ENCODE measurements at places on chromosomes 6 and 20.

GRCh38 chr6:126176282-126176681, 163.6 kb upstream of the CENPW start:
- no peak for DNase-seq

GRCh38 chr20:49727478-49727877, 13.8 kb upstream of the B4GALT5 start:
- DNase-seq = no peak

- DNase-seq = peak; percentile 74
Observed at GRCh38 chr20:25623225-25623735, 534 bp downstream of the NANP start.

- DNase-seq = no peak
Observed at GRCh38 chr20:16412906-16413305, 160.3 kb downstream of the KIF16B start.

DNA sequence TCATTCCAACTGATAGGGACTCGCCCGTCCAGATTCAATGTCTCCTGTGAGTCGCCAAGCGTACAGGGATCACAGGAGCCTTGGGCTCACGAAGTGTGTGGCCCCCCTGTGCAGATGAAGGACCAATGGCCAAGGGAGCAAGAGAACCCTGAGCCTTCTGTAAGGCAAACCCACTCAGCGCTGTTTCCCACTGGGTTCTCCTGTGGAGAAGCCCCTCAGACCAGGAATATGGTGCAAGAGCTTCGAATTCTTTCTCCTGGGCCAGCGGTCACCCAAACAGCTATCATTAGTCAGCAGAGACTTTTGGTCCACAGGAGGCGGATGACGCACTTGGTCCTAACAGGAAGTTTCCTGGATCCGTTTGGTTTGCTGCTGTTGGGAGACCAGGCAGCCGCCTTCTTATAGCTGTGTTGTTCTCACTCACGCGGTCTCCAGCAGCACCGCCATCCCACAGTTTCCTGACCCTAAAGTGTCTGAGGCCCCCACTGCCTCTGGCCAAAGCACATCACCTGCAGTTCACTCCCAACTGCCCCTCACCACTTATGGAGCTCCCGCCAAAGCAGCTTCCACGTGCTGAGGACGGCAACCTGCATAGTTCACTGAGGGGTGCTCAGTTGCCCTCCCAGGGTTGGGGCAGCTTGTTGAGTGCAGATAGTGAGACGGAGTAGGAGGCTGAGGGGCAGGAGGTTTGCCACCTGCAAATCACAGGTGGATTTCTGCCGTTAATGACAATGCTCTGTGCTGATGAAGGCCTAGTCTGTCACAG, 268.6 kb downstream of the ERMARD start:
- DNase-seq = peak; percentile 50

DNA sequence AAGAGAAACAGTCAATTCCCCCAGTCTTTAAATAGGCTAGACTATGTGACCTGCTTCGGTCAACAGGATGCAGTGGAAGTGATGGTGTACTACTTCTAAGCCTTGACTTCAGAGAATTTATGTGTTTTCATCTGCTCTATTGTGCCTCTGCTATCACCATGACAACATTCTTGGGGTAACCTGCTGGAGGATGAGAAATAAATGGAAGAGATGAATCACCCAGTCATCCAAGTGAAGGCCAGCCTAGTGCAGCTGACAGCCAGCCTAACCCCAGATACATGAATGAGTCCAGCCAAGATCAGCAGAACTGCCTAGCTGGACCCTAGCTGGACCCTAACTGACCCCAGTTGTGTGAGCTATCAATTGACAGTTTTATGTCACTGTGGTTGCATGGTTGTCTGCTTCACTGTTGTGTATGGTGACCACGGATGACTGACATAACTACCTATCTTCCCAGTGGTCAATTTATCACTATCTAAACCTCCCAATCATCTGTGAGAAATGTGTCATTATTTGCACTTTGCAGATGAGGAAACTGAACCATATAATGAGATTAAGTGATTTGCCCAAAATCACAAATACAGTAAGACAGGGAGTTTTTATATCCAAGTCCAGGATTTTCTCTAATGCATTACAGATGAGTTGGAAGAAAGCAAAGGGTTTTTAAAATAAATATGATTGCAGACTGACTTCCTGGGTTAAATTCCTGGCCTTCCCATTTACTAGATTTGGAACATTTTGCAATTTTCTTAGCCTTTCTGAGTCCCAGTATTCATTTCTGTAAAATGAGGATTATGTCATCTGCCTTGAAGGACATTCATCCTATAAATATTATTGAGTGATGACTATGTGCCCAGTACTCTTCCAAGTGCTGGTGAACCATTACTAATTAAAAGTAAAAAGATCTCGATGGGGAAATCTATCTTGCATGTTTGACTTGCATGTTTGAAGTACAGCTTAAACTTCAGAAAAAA, 136.4 kb upstream of the PLCB4 start:
- DNase-seq = no peak

- no peak for DNase-seq
Observed at GRCh38 chr20:53059848-53060247, 87.7 kb downstream of the TSHZ2 start.

- no peak for DNase-seq
Observed at GRCh38 chr6:3357678-3358077, 98.9 kb downstream of the PSMG4 start.

- DNase-seq = no peak
Observed at GRCh38 chr20:58875541-58876134, 23.1 kb downstream of the GNAS start.

- DNase-seq = no peak
Observed at GRCh38 chr6:133244519-133244918, 3.4 kb downstream of the EYA4 start.

GRCh38 chr6:2861060-2861821, 19.6 kb upstream of the SERPINB1 start:
- no peak for DNase-seq

GRCh38 chr6:159982731-159983506, 14.0 kb downstream of the IGF2R start:
- DNase-seq = no peak

GRCh38 chr20:59724457-59725366, 120.4 kb downstream of the PHACTR3 start:
- peak; percentile 48 for DNase-seq

DNA sequence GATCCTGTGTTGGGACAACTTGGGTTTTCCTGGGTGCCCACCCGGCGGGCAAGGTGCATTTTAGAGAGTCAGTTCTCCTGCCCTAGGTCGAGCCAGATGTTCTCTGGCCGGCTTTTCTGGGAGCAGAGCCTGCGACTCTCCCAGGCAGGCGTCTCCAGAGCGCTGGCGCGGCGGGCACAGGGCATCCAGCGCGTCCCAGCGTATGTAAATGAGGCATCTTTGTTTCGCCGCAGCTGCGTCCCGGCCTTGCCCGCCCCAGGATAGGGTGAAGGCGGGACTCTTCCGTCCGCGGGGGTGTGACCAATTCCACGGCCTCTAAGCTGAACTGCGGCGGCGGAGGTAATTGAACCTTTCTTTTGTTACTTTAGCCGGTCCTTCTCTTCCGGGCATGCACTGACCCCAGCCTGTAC, 9.1 kb downstream of the GRIK2 start:
- no peak for DNase-seq

DNA sequence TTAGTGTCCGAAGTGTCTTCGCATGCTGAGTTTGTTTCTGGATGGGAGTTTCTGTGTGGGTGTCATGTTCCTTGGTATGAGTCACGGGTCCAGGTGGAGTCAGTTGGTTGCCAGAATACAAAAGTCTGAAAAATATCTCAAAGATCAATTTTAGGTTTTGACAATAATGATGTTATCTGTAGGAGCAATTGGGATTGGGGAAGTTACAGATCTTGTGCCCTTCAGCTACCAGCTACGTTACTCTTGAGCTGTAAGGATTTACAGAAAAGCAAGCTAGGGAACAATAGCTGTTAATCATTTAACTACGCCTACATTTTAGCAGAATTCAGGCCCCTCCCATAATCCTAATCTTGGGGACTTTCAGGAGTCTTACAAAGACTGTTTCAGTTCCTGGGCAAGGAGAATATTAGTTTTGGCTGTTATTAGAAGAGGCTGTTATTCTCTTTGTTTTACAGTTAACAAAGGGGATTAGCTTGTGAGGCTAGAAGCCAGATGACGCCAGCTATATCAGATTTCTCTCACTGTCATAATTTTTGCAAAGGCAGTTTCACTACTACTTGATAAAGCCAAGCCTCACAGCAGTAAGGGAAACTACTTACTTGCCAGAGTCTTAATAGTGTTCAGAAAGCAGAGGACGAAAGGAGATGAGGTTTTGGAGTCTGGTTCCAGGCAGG, 15.4 kb upstream of the SLC22A16 start:
- DNase-seq = no peak

DNA sequence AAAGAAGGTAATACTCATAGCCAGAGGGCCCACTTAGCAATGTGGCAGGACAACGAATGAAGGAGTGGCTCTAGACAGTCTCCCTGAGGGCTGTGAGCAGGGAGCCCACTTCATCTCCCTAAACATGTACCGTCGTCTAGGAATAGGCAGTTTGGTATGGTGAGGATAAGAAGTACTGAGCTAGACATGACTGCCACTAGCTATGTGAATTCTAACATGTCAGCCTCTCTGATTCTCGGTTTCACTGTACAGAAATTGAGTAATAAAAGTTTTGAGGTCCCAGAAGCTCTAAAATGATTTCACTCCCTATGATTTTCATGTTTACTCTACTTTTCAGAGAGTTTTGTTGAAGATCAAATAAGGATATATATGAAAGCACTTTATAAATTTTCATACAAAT, 107.1 kb downstream of the AHI1 start:
- no peak for DNase-seq

GRCh38 chr6:4637691-4638433, 138.3 kb upstream of the CDYL start:
- DNase-seq = no peak

DNA sequence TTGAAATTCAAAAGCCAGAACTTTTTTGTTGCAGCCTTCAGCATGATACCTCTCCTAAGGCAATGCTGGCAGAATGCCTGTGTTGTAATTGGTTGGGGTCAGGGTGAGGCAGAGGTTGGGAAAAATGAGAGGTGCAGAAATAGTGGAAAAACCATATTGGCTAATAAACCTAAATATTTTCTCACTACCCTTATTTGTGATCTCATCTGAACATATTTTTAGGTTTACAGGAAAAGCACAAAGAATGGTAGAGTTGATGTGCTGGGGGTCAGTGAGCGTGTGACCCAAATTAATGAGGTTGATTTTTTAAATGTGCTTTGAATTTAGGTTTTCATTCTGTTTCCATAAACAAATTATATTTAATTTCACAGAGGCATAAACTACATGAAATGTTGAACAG, 437.3 kb downstream of the HDGFL1 start:
- DNase-seq = no peak

DNA sequence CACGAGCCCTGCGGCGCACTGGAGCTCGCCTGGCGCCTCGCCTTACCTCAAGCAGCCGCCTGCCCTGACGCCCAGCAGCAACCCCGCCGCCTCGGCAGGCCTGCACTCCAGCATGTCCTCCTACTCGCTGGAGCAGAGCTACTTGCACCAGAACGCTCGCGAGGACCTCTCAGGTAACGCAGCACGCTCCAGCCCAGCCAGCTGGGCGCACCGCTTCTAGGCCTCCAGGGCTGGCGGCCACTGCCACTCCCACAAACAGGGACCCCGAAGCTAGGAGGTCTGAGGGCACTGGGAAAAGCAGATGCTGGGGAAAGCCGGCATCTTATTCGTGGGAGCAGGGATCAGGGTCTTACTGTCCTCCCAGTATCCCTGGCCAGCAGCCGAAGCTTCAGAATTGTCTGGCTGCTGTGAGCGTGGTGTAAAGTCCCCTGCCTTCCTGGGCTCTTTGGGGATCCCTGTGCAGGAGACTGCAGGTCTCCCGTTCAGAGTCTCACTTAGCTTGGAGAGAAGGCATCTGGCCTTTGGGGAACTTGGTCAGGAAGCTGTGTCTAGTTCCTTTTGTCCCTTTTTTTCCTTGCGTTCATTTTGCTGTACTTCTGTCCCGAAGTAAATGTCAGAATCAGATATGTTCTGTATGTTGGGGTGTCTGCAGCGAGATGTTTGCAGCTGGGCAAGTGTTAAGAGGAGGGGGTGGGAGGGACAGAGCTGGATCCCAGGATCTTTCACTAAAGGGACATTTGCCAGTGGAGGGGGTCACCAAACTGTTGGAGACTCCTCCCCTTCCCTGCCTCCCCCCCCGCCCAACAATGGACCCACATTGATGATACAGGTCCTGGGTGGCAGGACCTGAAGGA, 1.8 kb downstream of the FOXF2 start:
- DNase-seq = no peak

- DNase-seq = no peak
Observed at GRCh38 chr6:79808921-79809320, 138.4 kb downstream of the ELOVL4 start.

GRCh38 chr20:25336561-25337422, 53.8 kb downstream of the ABHD12 start:
- DNase-seq = no peak

- no peak for DNase-seq
Observed at GRCh38 chr6:100261486-100261885, 203.2 kb downstream of the SIM1 start.
